ENCODE measurements at places on chromosomes 5 and 9.

- DNase-seq, result no peak
These were observed 136.6 kb upstream of the ICE1 start for GRCh38 chr5:5285906-5286305.

GRCh38 chr9:105193560-105193959 lies 50.9 kb upstream of the SLC44A1 start:
- DNase-seq, result no peak

DNA sequence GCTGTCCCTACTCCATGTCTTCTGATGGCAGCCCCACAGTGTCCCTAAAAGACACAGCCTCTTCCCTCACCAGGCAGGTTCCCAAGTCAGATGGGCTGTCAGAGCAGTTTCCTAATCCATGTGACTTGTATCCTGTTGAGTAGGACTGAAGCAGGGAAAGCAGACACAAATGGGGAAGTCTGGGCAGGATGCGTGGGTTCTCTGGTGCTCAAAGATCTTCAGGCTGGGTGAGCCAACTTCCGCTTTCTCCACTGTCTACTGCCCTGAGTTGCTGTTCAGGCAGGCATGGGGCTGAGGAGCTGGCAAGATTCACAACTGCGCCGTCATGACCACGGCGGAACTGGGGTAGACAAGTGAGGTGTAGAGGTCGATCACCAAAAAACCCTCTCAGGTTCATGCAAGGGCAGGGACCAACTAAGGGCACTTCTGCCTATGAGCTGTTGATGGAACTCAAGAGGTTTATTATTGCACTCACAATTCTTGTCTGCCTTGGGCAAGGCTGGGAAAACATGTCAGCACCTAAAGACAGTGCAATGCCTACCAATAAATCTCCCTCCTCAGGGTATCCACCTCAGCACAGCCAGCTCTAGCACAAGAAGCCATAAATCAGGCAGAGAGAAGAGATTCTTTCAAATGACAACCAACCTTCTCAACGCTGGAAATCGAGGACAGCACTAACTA lies 83.4 kb downstream of the RAPGEF1 start:
- peak; percentile 66 for DNase-seq

DNA sequence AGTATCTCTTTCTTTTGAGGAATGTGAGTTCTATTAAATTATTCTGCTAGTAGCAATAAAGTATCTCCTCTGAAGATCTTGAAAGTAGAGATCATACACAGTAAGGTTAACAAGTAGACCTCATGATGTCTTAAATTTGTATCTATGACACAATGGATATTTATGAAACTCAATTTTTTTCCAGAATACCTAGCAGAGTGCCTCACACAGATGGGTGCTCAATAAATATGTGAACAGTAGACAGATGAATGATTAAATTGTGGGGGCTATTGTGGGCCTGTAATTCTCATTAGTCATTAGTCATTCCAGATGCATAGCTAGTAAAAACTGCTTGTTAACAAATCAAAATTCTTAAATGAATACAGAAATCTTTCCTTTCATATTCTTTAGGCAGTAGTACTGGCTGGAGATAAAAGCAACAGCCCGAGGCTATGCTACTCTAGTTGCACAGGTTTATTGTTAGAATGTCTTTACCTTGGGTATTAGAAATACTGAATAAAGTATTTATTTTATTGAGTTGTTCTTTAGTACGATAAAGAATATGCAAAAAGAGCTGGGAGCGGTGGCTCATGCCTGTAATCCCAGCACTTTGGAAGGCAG lies 22.0 kb downstream of the CHD1 start:
- DNase-seq, result no peak
